NCI-H1092 treated with DMSO at 0.1 percent for 48 hours (cell line): ENCODE measurements at places on chromosomes 2 and 18.

DNA sequence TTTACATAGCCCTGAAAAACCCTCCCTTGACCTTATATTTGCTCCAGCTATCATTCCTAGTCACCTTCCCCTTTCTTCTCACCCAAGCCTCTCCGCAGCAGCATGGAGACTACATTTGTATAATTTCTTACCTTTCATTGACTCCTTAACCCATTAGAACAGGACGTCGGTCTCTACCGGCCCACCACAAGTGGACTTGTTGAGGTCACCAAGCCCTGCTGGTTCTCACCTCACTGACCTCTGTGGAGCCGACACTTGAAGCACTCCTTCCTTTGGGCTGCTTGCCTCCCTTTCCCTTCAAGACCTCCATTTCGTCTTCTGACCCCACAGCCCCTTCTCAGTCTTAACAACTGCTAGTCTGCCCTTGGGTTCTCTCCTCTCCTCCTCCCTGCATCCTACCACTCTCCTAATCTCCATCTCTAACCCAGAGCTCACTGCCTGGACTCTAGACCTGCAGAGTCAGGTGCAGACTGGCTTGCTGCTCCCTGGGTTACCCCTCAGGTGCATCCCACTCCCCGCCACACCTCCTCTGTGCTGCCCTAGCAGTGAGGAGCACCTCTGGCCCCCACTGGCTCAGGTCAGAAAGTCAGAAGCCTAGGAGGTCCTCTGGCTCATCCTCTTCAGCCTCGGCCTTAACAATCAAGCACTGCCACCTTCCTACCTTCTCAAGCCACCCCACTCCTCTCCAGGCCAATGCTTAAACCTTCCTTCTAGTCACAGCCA, 5.3 kb upstream of the SFXN5 start:
- DNase-seq = no peak

DNA sequence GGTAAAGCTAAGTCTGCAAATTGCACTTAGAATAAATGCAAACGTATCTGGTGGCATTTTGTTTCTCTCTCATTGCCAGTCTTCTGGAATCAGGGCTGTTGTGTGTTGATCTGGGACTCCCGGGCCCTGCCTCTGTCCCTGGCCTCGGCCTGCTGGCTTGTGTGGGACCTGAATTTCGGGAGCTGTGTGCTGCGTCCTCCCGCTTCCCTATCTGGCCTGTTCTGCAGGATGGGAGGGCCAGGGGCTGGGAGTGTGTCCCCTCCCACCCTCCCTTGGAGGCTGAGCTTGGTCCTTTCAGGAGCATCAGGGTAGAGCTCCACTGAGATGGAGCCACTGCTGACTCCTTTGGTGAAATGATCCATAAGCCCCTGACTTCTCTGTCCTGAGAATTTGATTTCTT, 118.5 kb downstream of the ACKR3 start:
- no peak for DNase-seq

GRCh38 chr2:102513355-102513939, 40.4 kb downstream of the SLC9A4 start:
- DNase-seq = no peak

DNA sequence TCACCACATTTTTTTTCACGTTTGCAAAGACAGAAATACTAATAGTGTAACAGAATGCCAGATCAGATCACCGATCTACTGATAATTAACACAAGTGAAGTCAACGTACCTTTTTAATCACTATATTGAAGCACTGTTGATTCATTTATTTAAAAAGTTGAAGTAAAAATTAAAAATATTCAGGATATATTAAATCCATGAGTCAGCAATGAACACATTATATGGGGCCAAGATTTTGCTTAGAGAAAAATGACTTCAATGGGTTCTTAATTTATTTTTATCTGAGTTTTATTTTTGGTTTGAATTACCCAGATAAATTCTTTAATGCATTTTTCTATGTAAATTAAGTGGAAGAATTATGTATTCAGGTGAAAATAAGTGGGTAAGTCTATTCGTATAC, 14.2 kb downstream of the SPHKAP start:
- no peak for DNase-seq

DNA sequence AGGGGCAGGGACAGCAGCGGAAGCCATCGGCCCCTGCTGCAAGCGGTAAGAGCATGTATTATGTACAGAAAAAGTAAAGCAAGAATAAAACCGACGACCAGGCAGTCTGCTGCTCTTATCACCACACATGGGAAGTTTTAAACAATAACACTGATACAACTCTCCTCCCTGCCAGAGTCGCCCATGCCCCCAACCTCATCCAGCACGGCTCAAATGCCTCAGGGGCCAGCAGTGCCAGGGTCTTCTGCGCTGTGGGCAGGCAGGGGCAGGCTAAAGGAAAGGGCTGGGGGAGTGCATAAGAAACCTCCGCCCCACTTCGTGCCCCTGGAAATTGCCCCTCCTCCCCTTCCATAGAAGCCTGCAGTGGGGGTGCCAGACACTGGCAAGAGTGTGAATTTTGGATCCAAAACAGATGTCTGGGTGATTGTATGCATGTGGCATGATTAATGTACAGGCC, 10.1 kb downstream of the TEX51 start:
- no peak for DNase-seq

DNA sequence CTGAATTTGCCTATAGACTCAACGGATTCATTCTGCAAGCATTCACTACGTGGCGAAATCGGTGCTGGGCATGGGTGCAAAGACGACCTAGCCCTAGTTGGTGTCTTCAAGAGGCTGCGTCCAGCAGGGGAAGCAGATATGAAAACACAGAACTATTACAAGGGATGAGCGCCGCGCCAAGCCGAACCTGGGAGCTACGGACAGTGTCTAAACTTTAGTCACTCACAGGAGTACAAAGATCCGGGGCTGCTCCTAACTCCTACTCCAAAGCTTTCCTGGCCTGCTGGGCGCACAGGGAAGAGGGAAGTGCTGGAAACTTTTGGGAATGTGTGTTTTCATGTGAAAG, 732 bp upstream of the ANXA4 start:
- no peak for DNase-seq

DNA sequence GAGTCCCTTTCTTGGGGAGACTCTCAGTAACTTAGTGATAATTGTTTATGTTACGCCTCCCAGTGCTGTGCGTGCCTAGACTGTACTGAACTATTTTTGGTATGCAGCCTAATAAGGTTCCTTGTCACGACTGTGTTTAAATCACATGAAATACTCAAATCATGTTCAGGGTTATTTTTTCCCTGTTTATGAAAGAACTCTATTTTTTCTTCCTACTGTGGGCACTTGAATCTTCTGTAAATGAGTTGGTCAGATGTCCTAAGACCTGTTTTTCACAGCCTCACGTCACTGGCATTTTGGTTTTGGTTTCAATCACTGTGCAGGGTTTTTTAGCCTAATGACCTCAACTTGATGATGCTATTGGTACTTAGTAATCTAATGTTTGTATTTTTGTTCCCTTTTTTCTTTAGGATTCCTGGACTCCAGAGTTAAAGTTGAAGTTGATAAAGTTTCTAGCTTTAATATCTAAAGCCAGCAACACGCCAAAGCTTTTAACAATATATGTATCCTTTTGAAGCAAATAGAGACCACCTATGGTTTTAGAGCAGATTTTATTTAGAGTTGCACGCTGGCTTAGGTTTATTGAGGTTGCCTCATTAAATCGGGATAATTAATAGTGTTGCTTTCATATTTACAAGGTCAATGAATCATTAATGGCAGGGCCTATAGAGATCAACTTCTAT, 24.0 kb downstream of the ARMC9 start:
- DNase-seq = no peak

DNA sequence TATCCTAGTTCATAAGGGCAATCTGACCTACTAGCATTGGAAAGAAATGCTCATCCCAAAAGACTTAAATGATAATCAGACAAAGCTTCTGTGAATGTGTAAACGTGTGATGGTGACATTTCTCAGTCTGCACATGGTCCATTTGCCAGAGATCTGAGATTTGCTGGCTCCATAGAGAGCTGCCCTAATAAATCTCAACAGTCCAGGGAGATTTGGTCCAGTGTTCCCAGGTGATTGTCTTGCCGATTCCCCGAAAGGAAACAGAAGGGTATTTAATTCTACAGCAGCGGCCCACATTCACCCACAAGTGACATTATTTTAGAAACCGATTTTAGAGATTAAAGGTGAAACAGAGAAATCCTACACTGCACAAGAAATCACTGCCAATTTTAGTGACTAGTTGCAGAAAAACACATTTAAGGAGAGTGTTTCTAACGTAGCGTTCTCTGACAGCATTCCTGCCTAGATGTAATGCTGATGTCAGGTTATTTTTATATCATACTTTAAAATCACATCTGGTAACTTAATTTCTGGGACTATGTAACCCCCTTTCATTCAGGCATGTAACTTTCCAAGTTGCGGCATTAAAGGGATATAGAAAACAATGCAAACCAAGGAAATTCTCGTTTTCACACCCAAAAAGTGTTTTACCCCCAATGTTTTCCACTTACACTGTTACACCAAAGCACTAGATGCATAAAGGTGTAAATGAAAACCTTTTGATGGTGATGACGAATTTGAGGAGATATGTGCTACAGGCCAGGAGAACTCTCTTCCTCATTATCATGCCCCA, 231.9 kb upstream of the FN1 start:
- no peak for DNase-seq

DNA sequence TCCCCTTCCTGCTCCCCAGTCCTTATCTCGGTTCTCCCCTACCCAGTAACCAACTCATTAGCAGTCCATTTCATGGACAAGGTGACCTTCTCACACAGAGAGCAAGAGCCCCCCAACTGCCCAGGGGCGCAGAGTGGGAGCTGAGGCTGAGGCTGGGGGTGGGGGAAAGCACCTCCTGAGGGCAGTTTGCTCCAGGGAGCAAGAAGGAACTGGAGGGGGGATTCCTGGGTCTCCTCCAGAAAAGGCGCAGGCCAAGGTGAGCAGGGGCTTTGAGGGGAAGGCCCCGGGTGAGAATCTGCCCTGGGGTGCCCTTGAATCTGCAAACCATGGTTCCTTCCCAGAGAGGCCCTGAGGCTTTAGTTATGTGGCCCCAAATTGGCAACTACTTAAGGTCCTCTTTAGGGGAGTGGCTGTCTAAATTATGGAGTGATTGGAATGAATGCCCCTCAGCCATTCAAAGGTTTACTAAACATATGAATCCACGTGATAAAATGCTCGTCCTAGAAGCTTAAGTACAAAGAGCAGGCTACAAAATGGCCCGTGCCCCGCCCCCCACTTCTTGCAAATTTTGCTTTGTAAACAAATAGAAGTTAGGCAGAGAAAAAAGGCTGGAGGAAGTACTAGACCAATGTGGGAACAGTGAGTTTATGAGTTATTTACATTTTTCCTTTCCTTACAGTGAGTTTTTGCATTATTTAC, 123.5 kb upstream of the HS6ST1 start:
- no peak for DNase-seq

DNA sequence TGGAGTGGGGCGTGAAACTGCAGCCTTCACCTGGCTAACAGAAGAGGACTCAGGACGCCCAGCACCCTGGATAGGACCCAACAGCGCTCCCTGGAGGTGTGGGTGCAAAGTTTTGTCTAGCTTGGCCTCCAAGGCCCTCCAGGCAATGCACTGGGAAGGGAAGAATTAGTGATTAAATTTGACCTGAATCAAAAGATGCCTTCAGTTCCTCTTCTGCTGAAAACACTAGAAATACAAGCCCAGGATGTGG, 779 bp upstream of the TRIB2 start:
- peak; percentile 60 for DNase-seq

GRCh38 chr2:237885931-237886684, 26.7 kb downstream of the RAMP1 start:
- no peak for DNase-seq

DNA sequence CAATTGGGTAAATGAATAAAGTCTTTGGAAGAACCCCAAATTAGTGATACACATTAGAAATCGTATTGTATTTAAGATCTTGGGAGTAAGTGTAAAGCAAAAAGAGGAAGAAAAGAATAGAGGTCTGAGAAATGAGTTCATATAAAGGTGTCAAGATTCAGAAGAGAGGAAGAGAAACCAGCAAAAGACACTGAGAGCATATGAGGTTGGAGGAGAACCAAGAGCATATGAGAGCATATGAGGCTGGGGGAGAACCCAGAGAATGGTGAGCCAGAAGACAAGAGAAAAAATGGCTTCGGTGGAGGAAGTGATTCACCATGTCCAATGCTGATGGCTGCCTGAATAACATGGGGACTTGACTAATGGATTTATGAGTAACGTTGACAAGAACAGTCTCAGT, 620.1 kb upstream of the GCFC2 start:
- no peak for DNase-seq

GRCh38 chr18:47935321-47936055, 5.0 kb upstream of the SMAD2 start:
- DNase-seq = no peak

DNA sequence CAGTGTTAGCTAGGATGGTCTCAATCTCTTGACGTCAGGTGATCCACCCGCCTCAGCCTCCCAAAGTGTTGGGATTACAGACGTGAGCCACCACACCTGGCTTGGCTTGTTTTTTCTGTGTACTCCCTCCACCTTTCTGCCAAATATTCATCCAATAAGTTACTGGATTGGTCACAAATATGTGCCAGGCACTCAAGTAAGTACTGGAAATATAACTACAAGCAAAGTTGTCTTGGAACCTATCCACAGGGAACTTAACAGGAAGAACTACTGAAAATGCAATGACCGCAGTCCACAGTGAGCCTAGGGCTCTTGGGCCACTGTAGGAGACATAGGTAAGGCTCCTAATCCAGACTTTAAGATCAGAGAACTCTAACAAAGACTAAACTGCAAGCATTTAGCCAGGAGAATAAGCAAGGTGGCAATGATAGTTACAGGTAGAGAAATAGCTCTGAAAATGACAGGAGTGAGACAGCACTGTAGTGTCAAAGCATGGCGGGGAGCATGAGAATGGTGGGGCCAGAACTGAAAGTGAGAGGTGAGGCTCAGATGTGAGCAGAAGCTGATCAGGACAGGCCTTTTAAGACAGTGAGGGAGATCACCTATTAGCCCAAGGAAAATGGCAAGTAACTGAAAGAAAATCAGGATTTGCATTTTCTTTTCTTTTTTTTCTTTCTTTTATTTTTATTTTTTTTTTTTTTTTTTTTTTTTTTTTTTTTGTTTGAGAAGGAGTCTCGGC, 252.1 kb downstream of the RBM43 start:
- no peak for DNase-seq

DNA sequence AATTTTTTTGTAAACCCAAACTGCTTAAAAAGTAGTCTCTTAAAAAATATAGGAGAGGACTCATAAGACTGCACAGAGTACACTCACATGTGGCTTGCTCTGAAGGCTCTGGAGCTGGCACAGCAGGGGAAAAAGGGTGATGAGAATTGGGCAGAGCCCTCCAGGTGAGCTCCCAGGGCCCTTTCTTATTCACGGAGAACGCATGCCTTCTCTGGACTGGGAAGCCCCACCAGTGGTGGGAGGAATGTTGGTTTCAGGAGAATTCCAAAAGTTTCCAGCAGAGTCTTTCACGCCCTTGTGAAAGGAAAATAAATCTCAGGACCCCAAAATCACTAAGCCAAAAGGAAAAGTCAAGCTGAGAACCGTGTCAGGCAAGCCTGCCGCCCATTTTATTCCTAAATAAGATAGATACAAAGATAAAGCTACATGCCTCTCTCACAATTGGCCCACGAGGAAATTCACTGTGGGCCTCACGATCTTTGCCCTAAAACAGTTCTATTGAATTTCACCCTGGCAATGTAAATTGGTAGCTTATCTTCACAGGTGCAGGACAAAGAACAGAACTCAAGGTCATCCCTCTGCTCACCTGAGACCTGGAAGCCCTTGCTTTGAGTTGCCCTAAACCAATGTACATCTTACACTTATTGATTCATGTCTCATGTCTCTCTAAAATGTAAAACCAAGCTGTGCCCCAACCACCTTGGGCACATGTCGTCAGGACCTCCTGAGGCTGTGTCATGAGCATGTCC, 15.5 kb upstream of the MC5R start:
- no peak for DNase-seq
